ENCODE measurements at places on chromosomes 7 and 10.

- DNase-seq: no peak
Measured at GRCh38 chr7:365593-365992, 75.6 kb downstream of the FOXL3 start.

DNA sequence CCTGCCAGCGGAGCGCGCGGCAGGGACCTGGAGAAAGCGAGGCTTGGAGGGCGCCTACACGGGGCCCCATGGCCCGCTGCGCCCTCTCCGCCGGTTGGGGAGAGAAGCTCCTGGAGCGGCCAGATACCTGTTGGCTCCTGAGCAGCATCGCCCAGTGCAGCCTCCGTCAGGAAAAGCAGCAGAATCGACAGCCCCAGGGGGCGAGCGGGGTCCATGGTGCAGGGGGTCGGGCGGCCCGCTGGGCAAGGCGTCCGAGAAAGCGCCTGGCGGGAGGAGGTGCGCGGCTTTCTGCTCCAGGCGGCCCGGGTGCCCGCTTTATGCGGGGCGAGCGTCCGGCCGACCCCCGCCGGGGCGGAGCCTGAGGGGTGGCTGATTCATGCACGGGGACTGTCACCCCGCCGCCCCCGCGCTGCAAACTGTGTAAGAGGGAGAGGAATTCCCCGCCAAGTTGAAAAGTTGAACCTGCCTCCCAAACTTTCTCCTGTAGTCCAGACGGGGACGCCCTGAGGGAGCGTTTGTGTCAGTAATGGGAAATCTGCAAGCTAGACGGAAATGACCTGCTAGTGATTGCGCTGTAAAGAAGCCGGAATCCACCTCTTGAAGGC lies at the start of gene TFPI2:
Gene TFPI2, minus strand, starts transcription at position 290 of the 605 bp plus-strand sequence. Its CDS starts 75 bp downstream, at position 215.
- no peak for DNase-seq

DNA sequence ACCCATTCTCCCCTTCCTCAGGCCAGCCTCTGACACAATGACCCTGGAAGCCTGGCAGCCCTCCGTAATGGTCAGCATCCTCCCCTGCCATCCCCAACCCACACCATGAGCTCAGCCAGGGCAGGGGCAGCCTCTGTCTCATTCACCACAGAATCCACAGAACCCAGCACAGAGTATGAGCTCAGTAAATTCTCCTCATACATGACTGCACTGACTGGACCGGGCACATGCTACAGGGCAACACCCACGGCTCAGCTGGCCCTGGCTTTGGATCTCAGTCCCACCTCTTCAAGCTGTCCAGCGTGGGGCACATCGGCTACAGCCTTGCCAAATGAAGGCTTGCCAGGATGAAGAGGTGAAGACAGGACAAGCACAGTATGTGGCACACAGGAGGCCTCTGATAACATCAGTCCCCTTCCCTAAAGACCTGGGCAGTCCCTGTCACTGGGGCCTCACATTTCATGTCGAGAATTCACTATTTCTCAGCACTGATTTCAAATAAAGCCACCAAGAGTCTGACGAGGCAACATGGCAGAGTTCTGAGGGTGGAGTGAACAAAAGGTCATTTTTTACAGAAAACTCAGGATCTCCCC lies 7.9 kb downstream of the GPRIN2 start:
- DNase-seq: no peak

GRCh38 chr10:122282909-122283308 lies 11.8 kb downstream of the BTBD16 start:
- DNase-seq: no peak

DNA sequence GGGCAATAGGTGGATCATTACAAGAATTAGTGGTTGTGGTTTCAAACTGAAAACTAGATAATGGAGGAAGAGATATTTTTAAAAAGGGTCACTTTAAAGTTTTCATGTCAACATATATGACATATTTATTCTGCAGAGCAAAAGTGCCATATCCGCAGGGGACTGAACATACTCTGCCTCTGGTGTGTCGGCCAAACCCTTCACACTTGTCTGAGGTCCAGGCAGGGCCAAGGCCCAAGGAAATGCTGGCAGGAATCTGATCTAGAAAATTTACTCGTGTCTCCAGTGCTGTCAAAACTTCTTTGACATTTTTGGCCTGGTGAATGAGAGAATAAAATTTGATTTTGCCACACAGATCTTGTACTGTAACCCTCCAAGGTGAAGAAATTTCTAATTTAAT lies 562.3 kb downstream of the CCSER2 start:
- no peak for DNase-seq

GRCh38 chr10:69047111-69047832 lies 40.6 kb upstream of the SRGN start:
- DNase-seq: no peak

- DNase-seq: no peak
Measured at GRCh38 chr10:6175329-6176055, 27.2 kb upstream of the PFKFB3 start.

GRCh38 chr7:121267612-121268011 lies 61.2 kb upstream of the WNT16 start:
- no peak for DNase-seq

- no peak for DNase-seq
Measured at GRCh38 chr10:6228647-6229046, 25.9 kb downstream of the PFKFB3 start.

DNA sequence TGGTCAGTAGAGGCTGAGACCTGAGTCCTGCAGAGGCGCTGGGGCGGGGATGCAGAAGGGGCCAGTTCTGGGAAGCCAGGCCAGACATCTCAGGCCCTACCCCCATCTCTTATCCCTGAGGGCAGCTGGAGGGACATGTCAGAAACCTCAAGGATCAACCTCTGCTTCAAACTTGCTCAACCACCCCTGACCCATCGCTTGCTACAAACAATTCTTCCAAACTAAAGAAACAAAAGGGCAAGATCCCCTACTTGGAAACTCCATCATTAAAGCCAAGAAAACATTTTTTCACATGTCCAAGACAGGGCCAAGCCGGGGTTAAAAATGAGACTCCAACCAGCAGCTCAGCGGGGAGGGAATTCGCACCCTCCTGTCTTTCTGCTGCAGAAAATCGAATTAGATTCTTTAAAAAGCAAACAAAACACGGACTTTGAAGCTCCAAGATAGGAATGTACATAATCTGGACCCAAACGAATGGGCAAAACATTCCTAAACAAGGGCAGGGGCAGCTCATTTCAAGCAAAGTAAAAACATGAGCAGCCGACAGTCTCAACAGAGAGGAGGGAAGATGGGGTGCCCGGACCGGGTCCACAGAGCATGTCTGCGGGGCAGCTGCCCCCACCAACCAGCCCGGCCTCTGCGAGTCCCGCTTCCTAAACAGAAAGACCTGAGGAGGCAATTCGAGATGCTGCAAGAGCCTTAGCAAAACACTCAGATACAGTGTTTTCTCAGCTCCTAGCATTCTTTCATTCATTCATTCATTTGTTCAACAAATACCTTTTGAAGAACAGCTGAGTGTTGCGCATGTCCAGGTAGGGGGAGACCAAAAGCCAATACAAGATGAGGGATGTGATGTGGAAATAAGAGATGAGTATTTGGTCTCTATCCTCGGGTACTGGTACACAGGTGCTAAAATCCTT lies 44.8 kb downstream of the CHST15 start:
- DNase-seq: no peak

DNA sequence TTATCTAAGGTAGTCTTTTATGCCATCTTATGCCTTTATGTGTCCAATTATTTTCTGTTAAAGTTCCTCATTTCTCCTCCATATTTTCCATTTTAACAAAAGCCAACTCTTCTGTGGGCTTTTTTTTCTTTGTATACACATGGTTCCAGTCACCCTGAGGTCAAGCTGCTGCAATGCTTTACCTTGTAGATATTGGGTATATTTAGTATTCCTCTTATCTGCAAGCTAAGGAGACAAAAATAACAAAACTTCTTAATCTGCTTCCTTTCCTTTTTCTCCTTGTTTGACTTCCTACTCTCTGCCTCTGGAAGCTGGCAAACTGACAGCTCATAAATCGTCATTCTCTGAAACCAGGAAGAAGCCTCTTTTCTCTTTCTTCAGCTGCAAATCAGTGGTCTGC lies 885.0 kb upstream of the LRRN3 start:
- DNase-seq: no peak

- peak; percentile 37 for DNase-seq
Measured at GRCh38 chr7:1175967-1176851, 16.2 kb upstream of the ZFAND2A start.

DNA sequence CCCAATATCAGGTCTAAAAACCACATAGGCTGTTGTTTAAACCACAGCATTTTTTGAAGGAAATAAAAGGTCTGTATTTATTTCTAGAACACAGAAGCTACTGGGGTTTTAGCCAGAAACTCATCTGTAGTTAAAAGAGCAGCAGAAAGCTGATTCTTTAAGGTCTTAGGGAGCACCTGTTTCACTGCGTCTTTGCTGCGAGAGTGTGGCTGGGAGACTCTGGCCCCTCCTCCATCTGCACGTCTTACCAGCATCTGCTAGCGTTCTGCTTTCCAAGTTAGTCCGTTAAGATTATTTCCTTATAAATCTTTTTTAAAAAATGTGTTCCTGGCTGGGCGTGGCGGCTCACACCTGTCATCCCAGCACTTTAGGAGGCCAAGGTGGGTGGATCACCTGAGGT lies 95.9 kb downstream of the ADARB2 start:
- DNase-seq: no peak

- DNase-seq: no peak
Measured at GRCh38 chr10:109374215-109374614, 549.1 kb downstream of the XPNPEP1 start.

DNA sequence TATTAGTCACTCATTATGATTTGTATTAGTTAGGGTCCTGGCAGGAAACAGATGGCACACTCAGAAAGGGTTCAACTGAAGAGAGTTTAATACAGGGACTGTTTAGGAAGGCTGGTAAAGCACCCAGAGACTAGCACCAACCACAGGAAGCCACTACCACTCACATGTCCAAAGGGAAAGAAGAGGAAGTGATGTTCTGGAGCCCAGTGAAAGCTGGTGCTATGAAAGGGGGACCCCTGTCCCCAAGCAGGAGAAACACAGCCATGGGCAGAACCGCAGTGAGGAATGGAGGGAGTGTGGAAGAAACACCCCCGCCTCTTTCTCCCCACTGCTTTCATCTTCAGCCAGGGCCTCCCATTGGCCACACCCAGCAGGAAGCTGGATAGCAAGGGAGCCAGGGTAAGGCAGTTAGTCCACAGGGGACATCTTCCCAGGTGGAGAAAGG lies 3.2 kb upstream of the VSIR start:
- no peak for DNase-seq

- no peak for DNase-seq
Measured at GRCh38 chr10:78264361-78264760, 230.7 kb downstream of the RPS24 start.

- no peak for DNase-seq
Measured at GRCh38 chr10:4595719-4596319, 230.2 kb upstream of the AKR1E2 start.

DNA sequence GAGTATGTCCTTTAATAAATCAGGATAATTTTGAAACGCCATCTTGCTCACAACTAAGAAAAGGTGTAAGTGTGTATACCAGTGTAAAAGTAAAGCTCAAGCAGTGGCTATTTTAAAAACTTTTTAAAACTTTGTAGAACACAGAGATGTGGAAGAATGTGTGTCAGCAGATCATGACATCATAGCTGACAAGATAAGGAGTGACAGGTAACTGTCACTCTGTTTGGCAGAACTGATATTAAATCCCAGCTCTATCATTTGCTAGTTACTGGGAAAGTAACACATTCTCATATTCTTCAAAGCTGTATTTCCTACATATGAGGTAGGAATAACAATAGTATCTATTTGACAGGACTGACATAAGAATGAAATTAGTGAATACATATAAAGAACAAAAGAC lies 63.9 kb upstream of the RNF148 start:
- no peak for DNase-seq

- DNase-seq: no peak
Measured at GRCh38 chr10:122514045-122514840, 46.3 kb upstream of the DMBT1 start.

- no peak for DNase-seq
Measured at GRCh38 chr7:102046373-102047117, 229.1 kb downstream of the CUX1 start.

DNA sequence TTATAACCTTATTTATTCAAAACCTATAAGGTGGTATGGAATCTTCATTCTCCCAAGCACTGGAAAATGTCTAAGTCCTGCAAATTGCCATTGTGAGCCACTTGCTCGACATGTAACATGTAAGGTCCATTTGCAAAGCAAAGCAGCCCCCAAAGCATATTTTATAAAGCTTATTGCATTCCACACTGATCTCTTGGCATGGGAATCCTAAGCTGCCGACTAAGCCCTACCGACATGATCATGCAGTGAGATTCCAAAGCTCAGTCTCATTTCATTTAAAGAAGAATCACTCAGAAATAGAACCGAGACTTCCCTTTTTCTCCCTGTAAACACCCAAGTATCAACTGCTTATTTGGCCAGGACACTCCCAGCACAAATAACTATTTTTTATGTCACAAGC lies 333.4 kb upstream of the MYO3A start:
- DNase-seq: no peak

DNA sequence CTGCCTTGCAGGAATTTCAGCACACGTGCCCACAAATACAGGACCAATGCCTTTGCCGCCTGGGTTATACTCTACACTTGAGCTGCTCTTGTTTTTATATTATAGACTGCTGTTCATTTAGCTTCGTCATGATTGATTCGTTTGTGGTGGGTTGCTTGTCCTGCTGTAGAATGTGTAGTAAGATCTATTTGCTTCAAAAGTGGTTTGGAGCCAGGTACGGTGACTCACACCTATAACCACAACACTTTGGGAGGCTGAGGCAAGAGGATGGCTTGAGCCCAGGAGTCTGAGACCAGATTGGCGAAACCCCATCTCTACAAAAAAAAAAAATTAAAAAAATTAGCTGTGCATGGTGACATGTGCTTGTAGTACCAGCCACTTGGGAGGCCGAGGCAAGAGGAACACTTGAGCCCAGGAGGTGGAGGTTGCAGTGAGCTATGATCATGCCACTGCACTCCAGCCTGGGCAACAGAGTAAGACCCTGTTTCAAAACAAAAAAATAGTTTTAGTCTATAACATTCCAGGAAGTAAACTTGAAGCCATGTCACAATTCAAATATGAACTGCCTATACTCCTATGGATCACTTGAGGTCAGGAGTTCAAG lies 9.0 kb upstream of the RHBDD2 start:
- DNase-seq: no peak

GRCh38 chr7:11175887-11176286 lies 202.2 kb downstream of the PHF14 start:
- DNase-seq: no peak

- DNase-seq: peak; percentile 8
Measured at GRCh38 chr10:113704637-113705343, 25.1 kb downstream of the CASP7 start.

DNA sequence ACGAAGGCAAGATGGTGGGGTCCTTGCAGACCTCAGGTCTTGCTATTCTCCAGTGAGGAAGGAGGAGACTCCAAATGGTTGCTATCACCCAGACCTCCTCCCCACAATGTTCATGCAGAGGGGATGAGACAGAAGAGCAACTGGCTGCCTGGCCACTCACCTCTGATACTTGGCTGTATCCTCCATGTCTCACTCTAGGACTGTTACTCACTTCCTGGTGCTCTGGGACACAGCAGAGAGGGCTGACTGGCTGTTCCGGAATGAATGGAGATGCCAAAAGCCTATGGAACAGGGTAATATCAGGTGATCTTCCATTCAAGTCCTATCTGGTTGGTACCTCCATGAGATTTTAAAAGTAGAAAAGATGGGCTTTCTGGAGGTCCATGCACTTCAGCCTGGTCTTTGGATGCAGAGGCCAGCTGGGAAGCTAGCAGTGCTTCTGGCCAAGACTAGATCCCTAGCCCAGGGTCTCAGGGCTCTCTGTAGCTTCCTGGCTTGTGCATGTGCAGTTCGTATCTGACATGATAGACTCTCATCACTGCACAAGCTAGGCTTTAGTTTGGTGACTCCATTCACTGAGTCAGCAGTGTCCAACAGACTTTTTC lies 27.0 kb upstream of the ABI1 start:
- DNase-seq: no peak

- DNase-seq: no peak
Measured at GRCh38 chr7:29355388-29355787, 160.8 kb downstream of the CHN2 start.
